A549 treated with RU486 at 1 μM for 4 hours (cell line): ENCODE measurements at places on chromosomes 1 and 21. TPM values are rescaled to one million over a fixed set of nuclear protein-coding genes. Genes with fewer than 3 reads are reported as not detected.

The TSPAN1 gene
- 1.7 to 4.6 TPM (median 2.3 TPM) in 5 replicates for total RNA-seq

The SLC35E2B gene
- 9.1 to 13.6 TPM (median 12.0 TPM) in 5 replicates for total RNA-seq

The HYI gene
- 10.8 to 18.9 TPM (median 15.5 TPM) in 5 replicates for total RNA-seq

The ADAMTSL4 gene
- 2.4 to 4.3 TPM (median 2.8 TPM) in 5 replicates for total RNA-seq

The AGO1 gene
- 3.2 to 4.9 TPM (median 3.9 TPM) in 5 replicates for total RNA-seq

The RABGAP1L gene
- total RNA-seq = 4.6 to 5.8 TPM (median 5.1 TPM) in 5 replicates

The SYTL1 gene
- total RNA-seq = 0.10 to 0.81 TPM (median 0.53 TPM) in 5 replicates

The NOC2L gene
- 68.1 to 90.3 TPM (median 83.4 TPM) in 5 replicates for total RNA-seq

The PAFAH2 gene
- total RNA-seq = 6.1 to 7.9 TPM (median 6.8 TPM) in 5 replicates

The HSD3B2 gene
- not detected in 5 replicates for total RNA-seq

The KRTAP19-7 gene
- total RNA-seq = not detected in 5 replicates

The COA6 gene
- 58.8 to 89.9 TPM (median 88.7 TPM) in 5 replicates for total RNA-seq

The EPS8L3 gene
- total RNA-seq = 0.91 to 2.0 TPM (median 1.4 TPM) in 5 replicates

The SPRR2F gene
- total RNA-seq = not detected in 5 replicates
